Stimulated activated naive CD8-positive, alpha-beta T cell treated with anti-CD3 and anti-CD28 coated beads, Interleukin-15, amount 100 ng/mL, for 72 hours (primary cell): ENCODE measurements at places on chromosomes 7 and 10.

GRCh38 chr7:17947620-17948019, 7.3 kb upstream of the SNX13 start:
- no peak for DNase-seq

DNA sequence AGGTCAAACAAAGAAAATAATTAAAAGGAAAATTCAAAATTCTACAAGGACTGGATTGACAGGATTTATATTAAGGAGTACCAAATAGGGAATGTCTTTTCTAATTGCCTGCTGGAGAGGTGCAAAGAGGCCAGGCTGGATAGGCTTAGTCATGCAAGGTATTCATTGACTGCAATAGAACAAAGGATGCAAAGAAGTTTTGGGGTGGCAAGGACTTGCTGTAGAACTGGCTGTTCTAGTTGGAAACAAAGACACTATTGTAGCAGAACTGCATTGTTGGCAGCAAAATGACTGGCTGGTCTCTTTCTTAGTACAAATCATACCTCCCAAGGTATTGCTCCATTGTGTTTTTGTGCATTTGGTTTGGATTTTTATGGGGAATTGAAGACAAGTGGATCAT, 10.1 kb downstream of the ITGB8 start:
- no peak for DNase-seq

GRCh38 chr10:70174058-70174741, 3.9 kb upstream of the SAR1A start:
- peak; percentile 48 for DNase-seq

GRCh38 chr7:117858712-117859111, 14.5 kb downstream of the CTTNBP2 start:
- DNase-seq, result no peak

- DNase-seq, result no peak
Measured at GRCh38 chr10:48904861-48905260, 34.8 kb downstream of the LRRC18 start.
